ENCODE measurements at places on chromosomes 1 and 21. TPM values are rescaled to one million over a fixed set of nuclear protein-coding genes. Genes with fewer than 3 reads are reported as not detected.

Gene CORT
- total RNA-seq, result 0.36 TPM

GRCh38 chr1:29756498-29756897, 520.2 kb downstream of the PTPRU start:
- DNase-seq, result no peak
- no peak overlapping the region for H3K4me3 ChIP-seq
- H3K27me3 ChIP-seq, result no peaks in the 10 kb centered on the region
- H3K27ac ChIP-seq, result no peak overlapping the region
- no peaks in the 10 kb centered on the region for H3K36me3 ChIP-seq

GRCh38 chr1:184698016-184698415, 56.6 kb downstream of the EDEM3 start:
- no peak overlapping the region for H3K27ac ChIP-seq
- H3K27me3 ChIP-seq, result no peaks in the 10 kb centered on the region
- DNase-seq, result no peak
- peaks cover 9% of the 10 kb centered on the region for H3K4me1 ChIP-seq
- H3K4me3 ChIP-seq, result no peak overlapping the region

DNA sequence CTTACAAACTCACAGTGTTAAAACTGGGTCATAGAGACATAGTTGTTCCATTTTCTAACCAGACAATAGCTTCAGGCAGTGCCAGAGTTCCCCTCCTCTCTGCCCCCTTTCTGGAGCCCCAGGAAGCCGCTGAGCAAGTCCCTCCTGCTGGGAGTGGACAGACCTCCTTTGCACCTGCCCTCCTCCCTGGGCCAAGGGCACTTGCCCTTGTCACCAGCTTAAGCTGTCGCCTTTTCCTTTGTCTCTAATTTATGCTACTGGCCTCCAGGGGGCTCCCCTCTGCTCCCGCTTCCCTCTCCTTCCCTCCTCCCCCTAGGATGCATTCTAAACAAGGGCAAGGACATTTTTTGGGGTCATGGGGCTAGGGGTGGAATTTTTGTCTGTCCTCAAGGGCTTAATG, 182.4 kb downstream of the MIS18A start:
- DNase-seq, result no peak
- no peak overlapping the region for H3K27ac ChIP-seq
- no peaks in the 10 kb centered on the region for H3K4me1 ChIP-seq
- H3K4me3 ChIP-seq, result no peak overlapping the region
- no peaks in the 10 kb centered on the region for H3K27me3 ChIP-seq

DNA sequence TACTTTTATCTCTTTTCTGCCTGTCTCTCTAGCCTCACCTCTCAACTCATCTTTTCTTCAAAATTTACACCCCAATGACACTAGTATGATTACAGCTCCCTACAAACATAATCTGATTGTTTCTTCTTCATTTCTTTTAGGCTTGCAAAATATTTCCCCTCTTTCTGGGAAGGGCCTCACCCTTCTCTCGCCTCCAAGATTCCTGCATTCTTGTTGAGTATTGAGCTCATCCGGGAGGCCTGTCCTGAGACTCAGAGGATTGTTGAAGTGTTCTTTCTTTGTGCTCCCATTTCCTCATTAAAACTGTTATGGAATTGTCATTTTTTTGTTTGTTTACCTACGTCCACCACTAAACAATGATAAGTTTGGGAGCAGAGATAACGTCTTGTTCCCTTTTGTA, 99.1 kb upstream of the CHRM3 start:
- H3K4me3 ChIP-seq, result no peak overlapping the region
- no peak for DNase-seq
- H3K27me3 ChIP-seq, result peaks cover 2% of the 10 kb centered on the region
- no peak overlapping the region for H3K27ac ChIP-seq
- no peaks in the 10 kb centered on the region for H3K4me1 ChIP-seq
- H3K36me3 ChIP-seq, result no peaks in the 10 kb centered on the region

DNA sequence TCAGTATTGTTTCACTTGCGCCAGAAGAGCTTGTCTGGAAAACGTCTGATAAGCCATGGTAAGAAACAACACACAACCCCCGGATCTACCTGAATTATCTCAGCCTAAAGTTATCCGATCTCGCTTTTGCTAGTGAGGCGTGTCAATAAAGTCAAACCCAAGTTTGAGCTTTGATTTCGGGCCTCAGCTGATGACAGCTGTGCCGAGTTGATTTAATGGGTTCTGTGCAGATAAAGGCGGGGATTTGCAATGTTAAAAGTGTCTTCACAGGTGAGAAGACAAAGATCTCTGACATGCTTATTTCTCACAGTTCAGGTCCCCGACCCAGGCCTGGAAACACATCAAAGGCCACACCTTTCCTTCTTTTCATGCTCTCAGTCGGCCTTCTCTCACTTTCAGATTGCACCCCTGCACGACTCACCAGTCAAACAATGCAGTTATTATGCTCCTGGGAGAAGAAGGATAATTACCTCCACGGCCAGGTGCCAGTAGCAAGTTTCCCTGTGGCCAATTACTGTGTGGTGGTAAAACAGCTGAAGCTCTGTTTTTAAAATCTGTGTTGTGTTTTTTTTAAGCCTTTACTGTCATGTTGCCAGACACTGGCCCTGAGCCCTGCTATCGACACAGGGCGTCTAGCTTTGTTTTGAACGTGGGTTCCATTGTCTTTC, 245.3 kb upstream of the RUNX1 start:
- H3K4me3 ChIP-seq, result no peak overlapping the region
- peaks cover 2% of the 10 kb centered on the region for H3K36me3 ChIP-seq
- no peak for DNase-seq
